Stimulated activated CD8-positive, alpha-beta memory T cell treated with anti-CD3 and anti-CD28 coated beads, Interleukin-4, amount 100 ng/mL, for 4 hours (primary cell): ENCODE measurements at places on chromosomes 16 and 17.

- no peak for DNase-seq
These were observed 333 bp upstream of the NOG start for GRCh38 chr17:56593086-56593645.

GRCh38 chr16:24829153-24829552 lies 16.6 kb upstream of the SLC5A11 start:
- DNase-seq: no peak

GRCh38 chr16:3576211-3576610 lies 992 bp downstream of the NLRC3 start:
- no peak for DNase-seq

- no peak for DNase-seq
These were observed 64.7 kb upstream of the ZNF469 start for GRCh38 chr16:88318051-88318450.

DNA sequence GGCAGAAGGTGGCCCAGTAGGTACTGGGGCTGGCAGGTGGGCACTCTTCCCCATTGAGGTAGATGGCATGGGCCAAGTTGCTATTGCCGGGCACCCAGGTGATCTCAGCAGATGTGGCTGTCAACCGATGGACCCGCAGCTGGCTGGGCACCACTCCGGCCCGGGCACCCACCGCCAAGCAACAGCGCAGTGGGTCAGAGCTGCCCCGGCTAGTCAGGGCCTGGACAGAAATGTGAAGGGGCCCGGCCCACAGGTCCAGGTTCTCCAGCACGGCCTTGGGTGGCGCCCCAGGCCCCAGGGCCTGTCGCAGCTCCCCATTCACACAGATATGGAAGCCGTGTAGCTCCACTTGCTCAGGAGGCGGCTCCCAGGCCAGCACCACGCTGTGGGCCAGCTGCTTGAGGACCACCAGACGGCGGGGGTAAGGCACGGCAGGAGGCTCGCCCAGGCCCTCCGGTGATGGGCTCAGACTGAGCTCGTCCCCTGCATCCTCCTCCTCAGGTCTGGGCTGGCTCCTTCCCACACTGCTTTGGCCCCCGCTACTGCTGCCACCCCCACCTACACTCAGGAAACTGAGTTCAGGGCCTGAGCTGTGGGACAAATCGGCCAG lies 16.5 kb downstream of the TSPOAP1 start:
- DNase-seq: no peak

DNA sequence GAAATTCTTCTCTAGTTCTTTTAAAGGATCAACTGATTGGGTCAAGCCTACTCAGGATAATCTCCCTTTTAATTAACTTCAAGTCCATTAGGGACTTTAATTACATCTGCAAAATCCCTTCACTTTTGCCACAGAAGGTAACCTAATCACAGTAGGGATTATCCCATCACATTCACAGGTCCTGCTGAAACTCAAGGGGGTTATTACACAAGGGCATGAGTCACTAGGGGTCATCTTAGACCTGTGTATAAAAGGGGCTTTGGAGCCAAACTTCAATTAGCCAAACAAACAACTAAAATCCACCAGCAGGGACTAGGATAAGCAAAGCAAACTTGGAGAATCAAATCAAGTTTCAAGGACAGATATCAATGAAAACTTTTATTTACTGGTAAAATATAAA lies 19.4 kb downstream of the CIAPIN1 start:
- DNase-seq: no peak

- no peak for DNase-seq
These were observed 47.1 kb upstream of the CIBAR2 start for GRCh38 chr16:85159179-85159980.

GRCh38 chr16:49462362-49462988 lies 88.9 kb downstream of the C16orf78 start:
- DNase-seq: no peak

DNA sequence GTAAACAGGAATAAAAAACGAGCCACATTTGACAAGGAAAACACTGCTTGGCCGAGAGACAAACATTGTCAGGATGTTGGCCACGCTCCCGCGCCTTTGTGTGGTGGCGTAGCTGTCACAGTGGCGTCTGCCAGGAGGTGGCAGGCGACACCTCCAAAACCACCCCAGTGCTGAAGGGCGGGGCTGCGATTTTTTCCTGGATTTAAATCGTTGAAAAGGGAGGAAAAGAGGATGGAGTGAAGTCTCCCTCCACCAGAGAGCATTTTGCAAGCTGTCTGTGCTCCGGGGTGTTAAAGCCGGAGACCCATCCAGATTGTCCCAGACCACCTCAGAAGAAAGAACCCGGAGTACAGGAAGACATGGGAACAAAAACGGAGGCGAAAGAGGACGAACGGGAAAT lies 12.7 kb downstream of the MRM3 start:
- no peak for DNase-seq

DNA sequence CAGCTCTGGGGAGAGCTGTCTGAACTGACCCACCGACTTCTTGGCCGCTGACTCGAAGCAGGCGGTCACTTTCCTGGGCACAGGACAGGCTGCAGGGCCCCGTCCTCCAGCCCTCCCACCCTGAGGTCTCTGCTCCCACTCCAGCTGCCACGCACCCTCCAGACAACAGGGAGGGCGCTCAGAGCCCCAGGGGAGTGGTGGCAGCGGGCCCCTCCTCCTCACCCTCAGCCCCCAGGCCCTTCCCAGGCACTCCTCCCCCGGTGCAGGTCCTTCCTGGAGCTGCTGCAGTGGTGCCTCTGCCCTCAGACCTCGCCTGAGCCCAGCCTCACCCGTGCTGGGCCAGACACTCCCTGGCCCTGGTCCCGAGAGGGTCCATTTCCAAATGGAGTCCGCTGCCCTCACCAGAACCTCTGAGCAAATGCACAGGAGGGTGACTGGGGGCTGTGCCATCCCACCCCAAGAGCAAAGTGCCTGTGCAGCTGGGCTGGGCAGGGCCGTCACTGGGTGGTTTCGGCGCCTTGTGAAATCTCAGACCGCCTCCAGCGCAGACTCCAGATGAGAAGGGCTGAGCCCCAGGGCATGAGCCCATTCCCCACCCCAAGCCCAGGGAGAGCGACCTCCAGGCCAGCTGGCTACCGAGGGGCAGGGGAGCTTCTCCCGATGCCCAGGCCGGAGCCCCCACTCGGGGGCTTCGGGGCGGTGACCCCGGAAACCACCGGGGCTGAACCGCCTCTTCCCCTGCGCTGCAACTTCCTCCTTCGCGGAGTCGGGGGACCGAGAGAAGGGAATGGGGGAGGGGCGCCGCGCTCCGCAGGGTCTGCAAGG lies 717 bp downstream of the CYBA start:
- no peak for DNase-seq

- peak; percentile 50 for DNase-seq
These were observed 3.4 kb upstream of the HEXD start for GRCh38 chr17:82414548-82415281.

GRCh38 chr17:66422186-66422585 lies 119.8 kb downstream of the PRKCA start:
- DNase-seq: no peak

DNA sequence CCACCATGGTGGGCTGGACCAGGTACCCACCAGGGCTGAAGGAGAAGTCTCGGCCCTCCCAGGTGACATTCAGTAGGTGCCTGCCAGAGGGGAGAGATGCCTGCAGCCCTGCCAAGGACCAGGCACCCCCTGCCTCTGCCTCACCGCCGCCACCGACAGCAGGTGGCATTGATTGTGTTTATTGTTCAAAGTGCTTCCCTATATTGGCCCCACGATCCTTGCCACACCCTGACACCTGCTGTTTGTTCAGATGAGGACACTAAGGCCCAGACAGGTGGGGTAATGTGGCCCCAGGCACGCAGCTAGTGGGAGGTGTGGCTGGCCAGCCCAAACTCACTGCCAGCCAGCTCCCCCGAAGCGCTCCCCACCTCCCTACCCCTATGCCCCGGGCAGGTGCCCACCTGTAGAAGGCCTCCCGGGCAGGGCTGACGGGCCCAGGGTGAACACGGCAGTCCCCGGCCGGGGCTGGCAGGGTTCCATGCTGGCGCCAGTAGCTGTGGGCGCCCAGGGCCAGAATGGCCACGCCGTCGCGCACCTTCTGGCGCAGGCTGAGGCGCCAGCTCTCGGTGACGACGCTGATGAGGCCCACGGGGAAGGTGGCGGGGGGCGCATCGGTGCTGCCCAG lies 8.0 kb downstream of the GRIN2C start:
- no peak for DNase-seq

- no peak for DNase-seq
These were observed 18.8 kb downstream of the MAP1LC3B start for GRCh38 chr16:87410968-87411367.

GRCh38 chr17:74037320-74037719 lies 166.2 kb upstream of the RPL38 start:
- no peak for DNase-seq

GRCh38 chr17:44198721-44199552 lies 747 bp downstream of the ATXN7L3 start:
- no peak for DNase-seq

DNA sequence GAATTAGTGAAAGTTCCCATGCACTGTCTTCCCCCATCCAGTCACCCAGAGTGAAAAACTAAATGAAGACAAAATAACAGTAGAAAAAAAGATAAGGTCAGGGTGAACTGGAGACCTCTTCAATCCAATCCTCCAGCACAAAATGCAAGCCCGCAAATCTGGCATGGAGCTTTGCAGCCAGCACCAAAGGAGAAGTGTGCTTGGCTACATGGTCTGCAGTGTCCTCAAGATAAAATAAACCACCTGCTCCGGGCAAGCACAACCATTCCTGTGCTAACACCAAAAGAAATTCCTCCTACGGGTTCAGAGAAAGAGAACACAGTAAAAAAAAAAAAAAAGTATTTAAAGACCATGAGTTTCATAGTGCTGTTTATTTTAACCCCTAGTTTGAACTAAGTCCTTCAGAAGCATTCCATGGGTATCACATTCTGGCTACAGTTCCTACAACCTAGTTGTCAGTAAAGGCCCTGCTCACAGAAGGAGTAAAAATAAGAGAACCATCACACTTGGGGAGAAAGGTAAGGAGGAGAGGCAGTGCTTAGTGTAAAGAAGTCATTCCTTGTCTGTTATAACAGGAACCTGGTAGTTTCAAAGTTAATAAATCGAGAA lies 109.1 kb downstream of the GAS7 start:
- no peak for DNase-seq

DNA sequence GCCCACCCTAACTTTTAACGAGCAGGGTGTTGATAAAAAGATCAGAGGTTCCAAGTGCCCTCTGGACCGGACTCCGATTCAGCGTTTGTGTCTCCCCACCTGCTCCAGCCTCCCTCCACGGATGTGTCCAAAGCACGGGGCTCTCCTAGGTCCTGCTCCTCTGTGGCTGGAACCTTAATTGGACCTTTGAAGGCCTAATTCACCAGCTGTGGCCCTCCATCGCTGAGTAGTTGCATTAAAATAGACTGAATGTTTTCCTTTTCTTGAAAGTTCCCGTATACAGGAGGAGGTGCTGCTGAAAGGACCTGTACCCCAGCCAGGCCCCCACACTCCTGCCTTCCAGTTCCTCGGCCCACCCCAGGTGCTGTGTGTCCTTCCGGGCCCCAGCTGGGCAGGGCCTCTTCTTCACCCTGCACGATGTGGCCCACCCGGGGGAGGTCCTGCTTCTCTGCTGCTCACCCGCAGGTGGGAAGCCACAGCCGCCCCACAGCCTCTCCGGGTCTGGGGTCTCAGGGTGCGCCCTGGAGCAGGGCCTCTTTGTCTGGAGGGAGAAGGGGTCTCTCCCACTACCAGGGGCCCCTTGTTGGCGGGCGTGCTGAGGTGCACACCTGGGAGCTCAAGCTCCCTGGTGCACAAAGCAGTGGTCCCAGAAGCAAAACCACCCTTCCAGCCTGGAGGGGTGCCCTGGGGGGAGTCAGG lies 1.3 kb upstream of the CACNA1H start:
- DNase-seq: no peak

- no peak for DNase-seq
These were observed 20.5 kb downstream of the PLCD3 start for GRCh38 chr17:45111850-45112249.

- DNase-seq: peak; percentile 36
These were observed 36.2 kb downstream of the RGS9 start for GRCh38 chr17:65173284-65173793.

DNA sequence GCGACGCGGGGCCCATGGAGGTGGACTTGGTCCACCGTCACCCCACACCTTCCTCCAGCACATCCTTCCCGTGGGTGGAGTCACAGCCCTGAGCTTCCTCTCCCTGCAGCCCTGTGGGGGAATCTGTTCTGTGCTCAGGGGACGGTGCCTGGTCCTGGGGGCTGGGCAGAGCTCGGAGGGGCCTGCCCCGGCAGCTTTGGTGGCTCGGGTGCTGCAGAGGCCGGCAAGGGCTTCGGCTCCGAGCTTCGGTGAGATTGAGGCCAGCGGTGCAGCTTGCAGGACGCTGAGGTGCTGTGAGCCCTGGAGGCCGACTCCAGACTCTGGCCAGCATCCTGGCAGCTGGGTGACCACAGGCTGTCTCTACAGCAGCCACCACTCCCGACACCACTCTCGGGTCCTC lies 36.4 kb downstream of the METRNL start:
- no peak for DNase-seq

- DNase-seq: no peak
These were observed 34.1 kb downstream of the ABAT start for GRCh38 chr16:8708536-8708935.

DNA sequence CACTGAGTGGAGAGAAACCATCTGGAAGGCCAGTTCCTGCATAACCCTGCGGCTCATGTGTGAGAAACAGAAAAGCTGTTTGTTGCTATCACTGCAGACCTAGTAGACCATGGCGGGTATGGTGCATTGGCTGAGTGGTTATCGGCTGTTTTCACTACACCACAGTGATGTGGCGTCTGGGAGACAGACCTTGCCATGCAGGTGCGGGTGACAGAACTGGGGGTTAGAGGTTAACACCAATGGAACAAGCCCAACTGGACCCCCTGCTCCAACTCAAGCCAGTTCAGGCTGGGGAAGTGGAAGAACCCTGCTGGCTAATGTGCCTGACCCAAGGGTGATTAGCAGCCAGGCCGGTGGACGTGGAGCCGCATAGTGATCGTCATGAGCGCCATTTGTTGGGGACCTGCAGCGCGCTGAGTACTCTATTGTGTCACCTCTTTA lies 91.9 kb downstream of the IRF8 start:
- no peak for DNase-seq

GRCh38 chr16:20363191-20363590 lies 10.7 kb upstream of the UMOD start:
- no peak for DNase-seq

DNA sequence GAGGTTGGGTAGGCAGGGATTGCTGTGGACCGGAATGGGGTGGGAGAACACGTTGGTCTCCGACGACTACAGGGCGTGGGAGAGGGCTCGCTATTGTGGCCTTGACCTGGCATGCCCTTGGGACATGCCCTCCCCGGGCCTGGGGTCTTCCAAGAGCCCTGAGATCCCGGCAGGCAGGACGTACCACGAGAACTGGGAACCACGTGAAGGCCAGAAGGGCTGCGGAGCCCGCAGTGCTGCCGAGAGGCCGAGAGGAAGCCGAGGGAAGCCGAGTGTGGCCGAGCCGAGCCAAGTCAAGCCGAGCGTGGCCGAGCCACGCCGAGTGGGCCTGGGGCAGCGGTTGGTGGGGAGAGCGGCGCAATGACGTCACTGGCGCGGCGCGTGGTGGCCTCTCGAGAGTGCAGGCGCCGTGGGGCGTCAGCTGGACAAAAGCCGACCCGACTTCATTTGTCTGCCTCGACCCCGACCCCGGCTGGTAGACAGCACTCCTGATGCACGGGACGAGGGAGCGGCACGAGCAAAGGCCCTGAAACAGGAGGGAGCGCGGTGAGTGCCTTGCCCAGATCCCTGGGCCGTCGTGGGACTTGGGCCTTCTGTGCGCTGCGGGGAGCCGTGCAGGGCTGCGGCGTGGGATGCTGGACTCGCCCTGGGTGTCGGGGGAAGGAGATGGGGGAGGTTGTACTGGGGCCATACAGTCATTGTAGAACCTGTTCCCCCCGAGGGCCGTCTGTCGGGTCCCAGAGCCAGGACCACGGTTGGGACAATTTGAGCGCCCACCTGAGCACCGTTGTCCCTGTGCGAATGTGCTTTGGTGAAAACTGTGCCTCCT lies 6.6 kb downstream of the SOCS1 start:
- DNase-seq: no peak
